ENCODE measurements at places on chromosomes 12 and 14. TPM values are rescaled to one million over a fixed set of nuclear protein-coding genes. Genes with fewer than 3 reads are reported as not detected.

- DNase-seq = no peak
Measured at GRCh38 chr12:62520361-62520760, 53.7 kb downstream of the MON2 start.

DNA sequence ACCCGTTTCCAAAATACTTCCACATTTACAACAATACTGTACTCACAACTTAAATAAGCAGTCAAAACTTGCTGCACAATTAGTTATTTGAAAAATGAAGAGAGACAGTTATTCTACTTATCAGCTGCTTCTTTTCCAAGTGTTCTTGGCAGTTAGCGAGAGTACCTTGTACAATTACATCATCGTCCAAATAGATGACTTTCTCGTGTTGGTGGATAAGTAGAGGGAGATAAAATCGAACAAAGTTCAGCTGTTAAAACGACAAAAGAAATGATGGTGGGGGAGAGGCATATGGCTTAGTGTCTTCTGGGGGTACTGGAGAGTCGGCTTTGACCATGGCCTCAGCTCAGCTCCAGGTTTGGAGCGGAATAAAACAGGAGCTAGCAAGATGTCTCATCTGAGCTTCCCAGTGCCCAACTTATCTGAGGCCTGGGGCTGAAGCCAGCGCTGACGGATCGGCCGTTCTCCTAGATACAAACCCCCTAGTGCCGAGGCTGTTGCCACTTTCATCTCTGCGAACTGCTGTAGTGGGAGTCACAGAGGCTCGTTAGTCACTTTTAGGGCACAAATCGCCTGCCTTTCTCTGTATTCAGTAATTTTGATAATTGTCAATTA lies 31.7 kb downstream of the TDG start:
- DNase-seq = no peak

GRCh38 chr14:103055695-103056094 lies 1.7 kb downstream of the CDC42BPB start:
- DNase-seq = no peak

GRCh38 chr12:54967461-54967860 lies 17.1 kb downstream of the TESPA1 start:
- no peak for DNase-seq

GRCh38 chr14:54767139-54767431 lies 135.5 kb downstream of the GCH1 start:
- DNase-seq = no peak

Gene ASB2
- 2.4 TPM for total RNA-seq

GRCh38 chr12:82966001-82966559 lies 279.4 kb downstream of the TMTC2 start:
- DNase-seq = no peak
